ENCODE measurements at places on chromosomes 6 and 20. TPM values are rescaled to one million over a fixed set of nuclear protein-coding genes. Genes with fewer than 3 reads are reported as not detected.

DNA sequence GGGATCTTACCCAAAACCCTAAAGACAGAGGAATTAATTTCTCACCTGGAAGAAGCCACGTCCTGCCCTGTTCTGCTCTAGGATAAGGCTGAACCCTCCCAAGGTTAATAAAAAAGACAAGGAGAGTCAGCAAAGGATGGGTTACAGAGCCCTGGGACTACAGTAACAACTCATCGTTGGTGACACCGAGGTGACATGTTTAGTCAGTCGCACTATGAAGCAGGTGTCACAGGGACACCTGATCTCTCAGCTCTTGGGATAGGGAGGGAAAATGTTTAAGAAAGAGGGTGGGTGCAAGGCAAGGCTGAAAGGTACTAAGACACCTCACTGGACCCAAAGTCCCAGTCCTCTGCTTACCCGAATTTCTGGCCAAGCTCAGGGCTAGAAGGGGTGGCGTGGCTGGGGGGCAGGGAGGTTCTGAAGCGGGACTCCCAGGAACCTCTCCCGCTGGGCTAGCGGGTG is 562 bp downstream of the MOCS1 start:
- DNase-seq = no peak

GRCh38 chr20:6006603-6006949 is 47.3 kb downstream of the LRRN4 start:
- DNase-seq = no peak

DNA sequence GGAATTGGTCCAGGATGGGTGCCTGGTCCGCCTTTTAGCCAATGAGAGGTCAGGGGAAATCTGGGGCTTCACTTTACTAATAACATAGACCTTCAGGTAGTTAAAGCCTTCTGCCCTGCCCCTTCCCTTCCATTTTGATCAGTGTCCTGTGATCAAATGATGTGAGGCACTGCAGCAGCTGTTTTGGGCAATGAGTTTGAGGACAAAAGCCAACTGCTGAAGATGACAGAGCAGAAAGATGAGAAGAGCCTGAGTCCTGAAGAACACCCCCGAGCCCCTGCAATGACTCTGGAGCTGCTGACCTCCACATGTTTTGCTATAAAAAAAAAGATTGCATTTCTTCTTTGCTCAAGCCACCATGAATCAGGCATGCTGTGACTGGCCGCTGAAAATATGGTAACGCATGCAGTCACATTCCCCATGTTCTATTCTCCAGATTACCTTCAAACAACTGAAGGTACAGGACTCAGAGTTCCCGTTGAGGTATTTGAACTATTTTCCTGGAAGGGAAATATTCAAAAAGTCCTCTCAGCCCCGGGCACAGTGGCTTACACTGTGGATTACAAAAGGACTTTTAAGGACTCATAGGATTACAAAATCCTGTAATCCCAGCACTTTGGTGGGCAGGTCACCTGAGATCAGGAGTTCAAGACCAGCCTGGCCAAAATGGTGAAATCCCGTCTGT is 45.7 kb upstream of the B4GALT5 start:
- no peak for DNase-seq

The LRRC73 gene
- total RNA-seq = 0.54 TPM

The MCHR2 gene
- total RNA-seq = not detected

- DNase-seq = no peak
Observed at GRCh38 chr6:25899123-25899522, 25.1 kb upstream of the SLC17A3 start.

- no peak for DNase-seq
Observed at GRCh38 chr6:87858440-87858839, 156.4 kb upstream of the AKIRIN2 start.

The SAMD3 gene
- 1.2 TPM for total RNA-seq

GRCh38 chr6:163250116-163250515 is 164.4 kb upstream of the QKI start:
- DNase-seq = no peak

DNA sequence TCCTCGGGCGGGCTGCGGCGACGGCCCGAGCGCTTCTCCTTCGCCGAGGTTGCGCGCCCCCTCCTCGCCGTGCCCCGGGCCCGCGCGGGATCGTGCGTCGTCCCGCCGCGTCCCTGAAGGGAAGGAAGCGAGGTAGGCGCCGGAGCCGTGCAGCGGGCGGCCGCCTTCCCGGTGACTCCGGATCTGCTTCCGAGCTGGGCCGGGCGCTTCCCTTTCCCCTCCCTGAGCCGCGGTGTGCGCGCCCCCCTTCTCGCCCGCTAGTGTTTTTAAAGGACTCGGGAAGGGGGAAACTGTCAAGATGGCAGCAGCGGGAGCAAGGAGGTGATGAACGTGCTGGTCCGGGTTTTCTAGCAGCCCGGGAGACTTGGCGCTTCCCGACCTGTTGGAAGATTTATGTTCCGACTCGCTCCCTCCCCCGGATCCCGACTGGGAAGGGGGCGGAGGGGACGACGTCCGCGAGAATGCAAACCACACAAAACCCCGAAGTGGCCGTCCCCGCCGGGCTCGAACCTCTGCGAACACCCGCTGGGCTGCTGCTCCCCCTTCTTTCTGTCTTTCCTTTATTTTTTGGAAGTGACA is 744 bp upstream of the FOXO3 start:
- peak; percentile 43 for DNase-seq

The AKAP12 gene
- total RNA-seq = 167 TPM

The ARMC2 gene
- total RNA-seq = 11.5 TPM
